Skeletal muscle tissue (tissue), 5 donors: ENCODE measurements at places on chromosomes 7 and 10. TPM values are rescaled to one million over a fixed set of nuclear protein-coding genes. Genes with fewer than 3 reads are reported as not detected.

Gene SORCS1
- 4.2 TPM for total RNA-seq

Gene PNLIPRP2
- not detected for total RNA-seq

Gene ERVW-1
- not detected for total RNA-seq

Gene FANK1
- total RNA-seq, result not detected
